ENCODE measurements at places on chromosomes 12 and 14.

DNA sequence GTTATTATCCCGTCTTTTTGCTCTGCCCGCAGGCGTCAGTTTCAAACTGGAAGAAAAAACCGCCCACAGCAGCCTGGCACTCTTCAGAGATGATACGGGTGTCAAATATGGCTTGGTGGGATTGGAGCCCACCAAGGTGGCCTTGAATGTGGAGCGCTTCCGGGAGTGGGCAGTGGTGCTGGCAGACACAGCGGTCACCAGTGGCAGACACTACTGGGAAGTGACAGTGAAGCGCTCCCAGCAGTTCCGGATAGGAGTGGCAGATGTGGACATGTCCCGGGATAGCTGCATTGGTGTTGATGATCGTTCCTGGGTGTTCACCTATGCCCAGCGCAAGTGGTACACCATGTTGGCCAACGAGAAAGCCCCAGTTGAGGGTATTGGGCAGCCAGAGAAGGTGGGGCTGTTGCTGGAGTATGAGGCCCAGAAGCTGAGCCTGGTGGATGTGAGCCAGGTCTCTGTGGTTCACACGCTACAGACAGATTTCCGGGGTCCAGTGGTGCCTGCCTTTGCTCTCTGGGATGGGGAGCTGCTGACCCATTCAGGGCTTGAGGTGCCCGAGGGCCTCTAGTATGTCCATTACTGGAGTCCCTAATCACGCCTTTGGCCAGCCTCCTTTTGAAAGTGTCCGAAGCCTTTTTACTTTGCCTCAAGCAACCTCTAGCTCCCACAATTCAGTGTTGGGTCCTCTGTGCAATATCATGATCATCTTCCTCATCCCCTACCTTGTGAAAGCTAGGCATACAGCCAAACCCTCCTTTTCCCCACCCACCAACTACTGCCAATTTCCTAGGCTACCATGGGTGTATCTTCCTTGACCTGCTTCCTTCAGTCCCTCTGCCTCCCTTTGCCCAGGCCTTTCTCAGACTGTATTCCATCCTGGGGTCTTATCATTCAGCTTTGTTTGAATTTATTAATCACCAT lies 891 bp downstream of the SPRYD4 start:
- no peak for DNase-seq

GRCh38 chr14:100593751-100594624 lies 6.8 kb upstream of the BEGAIN start:
- DNase-seq, result no peak

DNA sequence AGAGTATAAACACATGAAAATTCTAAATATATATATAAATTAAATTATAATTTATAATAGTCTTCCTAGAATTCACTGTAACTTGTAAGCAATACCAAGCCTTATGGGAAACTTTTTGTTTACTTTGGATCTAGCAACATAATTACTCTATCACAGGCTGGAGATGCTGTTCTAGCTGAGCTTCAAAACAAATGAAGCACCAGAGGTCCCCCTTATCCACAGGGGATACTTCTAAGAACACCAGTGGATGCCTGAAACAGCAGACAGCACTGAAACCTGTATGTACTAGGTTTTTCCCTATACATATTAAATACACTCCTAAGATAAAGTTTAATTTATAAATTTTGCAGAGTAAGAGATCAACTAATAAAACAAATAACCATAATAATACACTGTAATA lies 96.6 kb downstream of the CDK17 start:
- no peak for DNase-seq

GRCh38 chr12:6928022-6928702 lies 403 bp downstream of the ATN1 start:
- no peak for DNase-seq

- DNase-seq, result no peak
Measured at GRCh38 chr14:50608302-50608851, 48.4 kb downstream of the ATL1 start.

GRCh38 chr12:25051171-25051570 lies 102.3 kb upstream of the BCAT1 start:
- no peak for DNase-seq

DNA sequence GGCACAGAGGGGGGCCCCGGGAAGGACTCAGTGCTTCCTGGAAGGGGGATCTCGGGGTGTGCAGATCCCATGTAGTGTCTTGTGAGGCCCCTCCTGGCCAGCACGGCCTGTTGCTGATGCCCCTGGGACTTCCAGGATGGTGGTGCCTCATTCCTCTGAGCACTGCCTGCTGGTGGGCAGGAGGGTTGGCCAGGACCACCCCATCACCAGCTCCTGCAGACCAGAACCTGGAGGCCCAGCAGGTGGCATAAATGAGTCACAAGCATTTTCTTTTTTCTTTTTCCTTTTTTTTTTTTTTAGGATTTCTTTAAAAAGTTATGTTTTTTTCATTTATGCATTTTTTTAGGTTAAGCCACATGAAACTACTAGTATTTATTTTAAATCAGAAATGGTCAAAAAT lies 8.0 kb downstream of the MMP17 start:
- DNase-seq, result no peak

GRCh38 chr12:17853054-17853453 lies 236.9 kb downstream of the RERGL start:
- DNase-seq, result no peak

DNA sequence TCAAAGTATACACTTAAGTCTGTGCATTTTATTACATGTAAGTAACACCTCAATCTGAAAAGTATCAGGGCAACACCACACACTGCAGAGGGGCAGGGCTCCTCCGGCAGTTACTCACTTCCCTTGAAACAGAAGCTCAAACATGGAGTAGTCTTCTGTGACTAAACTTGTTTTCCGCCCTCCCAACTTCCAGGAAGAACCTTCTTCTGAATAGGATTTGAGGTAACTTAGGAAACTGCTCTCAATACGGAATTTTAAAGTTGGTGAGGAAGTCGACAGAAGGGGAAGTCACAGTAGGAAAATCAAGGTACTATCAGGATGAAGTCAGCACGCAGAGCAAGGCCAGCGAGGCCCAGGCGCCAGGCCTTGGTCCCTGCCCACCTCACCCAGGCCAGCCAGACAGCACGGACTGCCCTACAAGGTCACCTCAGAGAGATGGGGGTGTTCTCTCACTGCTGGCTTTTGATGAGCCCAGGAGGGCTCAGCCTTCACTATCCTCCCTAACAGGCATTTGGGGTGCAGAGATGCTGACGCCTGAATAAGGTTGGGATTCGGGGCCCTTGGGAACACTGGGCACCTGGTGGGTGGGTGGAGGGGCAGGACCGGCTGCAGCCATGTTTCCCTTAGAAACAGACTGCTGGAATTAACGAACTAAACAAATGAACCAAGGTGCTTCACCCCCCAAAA lies 5.8 kb downstream of the ANKRD9 start:
- DNase-seq, result no peak

DNA sequence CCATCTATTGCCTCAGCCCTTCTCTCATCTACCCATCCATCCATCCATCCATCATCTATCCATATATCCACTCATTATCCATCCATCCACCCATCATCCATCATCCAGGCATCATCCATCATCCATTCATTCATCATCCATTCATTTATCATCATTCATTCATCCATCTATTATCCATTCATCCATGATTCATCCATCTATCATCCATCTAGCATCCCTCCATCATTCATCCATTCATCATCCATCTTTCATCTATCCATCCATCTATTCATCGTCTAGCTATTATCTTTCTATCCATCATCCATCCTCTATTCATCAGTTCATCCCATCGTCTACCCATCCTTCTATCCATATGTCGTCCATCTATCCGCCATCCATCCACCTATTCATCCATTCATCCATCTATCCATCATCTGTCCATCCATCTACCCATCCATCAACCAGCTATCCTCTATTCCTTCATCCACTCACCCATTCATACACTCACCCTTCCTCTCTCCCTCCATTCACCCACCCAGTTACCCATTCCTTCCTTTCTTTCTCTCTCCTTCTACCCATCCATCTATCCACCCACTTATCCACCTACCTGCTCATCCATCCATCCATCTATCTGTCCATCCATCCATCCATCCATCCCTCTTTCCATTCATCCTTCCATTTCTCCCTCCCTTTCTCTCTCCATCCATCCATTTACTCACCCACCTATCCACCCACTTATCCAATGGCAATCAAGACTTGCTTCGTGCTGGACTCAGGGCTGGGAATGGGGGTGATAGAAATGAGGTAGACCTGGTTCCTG lies 59.3 kb downstream of the KIF26A start:
- no peak for DNase-seq

- no peak for DNase-seq
Measured at GRCh38 chr12:52850681-52851080, 1.9 kb upstream of the KRT78 start.

- DNase-seq, result peak; percentile 43
Measured at GRCh38 chr12:13196130-13196921, at the start of gene EMP1. TSS of gene EMP1 (plus strand) at chr12:13196726. CDS start at chr12:13211511, 14,785 bp downstream.

DNA sequence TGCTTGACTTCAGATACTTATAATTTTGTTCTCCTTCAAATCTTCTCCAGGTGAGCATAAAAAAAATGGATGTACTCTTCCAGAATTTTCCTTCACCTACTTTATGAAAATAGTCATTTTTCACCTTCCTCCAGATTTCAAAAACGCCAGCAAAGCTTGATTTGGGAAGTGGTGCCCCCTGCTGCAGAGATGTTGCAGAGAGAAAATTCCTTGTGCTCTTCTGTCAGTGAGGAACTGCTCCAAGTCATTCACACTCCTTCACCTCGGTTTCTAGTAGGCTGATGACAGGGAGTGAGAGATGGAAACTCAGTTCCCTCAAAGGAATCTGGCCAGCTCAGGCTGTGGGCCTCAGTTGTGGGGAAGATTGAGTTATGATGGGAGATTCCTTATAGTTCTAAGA lies 24.2 kb upstream of the RNASE3 start:
- DNase-seq, result no peak

GRCh38 chr14:62897771-62898170 lies 147.5 kb downstream of the KCNH5 start:
- no peak for DNase-seq

- DNase-seq, result no peak
Measured at GRCh38 chr12:42086031-42086430, 58.6 kb downstream of the GXYLT1 start.

DNA sequence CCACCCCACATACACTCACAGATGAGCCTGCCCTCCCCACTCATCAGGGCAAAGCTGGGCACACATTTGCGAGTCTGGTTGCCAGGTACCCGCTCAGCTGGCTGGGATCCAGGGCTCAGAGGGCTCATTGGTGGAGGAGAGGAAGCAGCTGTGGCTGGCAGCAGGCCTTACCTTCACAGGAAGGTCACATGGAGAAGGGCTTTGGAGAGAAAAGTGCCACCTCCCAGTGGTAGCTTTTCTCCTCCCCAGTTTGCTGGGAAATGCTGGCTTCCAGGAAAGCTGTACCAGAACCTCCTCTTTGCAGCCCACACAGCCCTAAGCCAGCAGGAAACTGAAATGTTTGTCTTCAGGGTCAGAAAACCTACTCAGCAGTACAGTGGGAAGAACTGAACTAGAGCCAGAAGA lies 55.6 kb downstream of the LGMN start:
- no peak for DNase-seq

- no peak for DNase-seq
Measured at GRCh38 chr14:70096866-70097265, 91.9 kb downstream of the SLC8A3 start.

Data from effector memory CD4-positive, alpha-beta T cell (primary cell).